Stimulated activated CD8-positive, alpha-beta memory T cell treated with anti-CD3 and anti-CD28 coated beads, Interleukin-2, amount 100 ng/mL, for 1 hour (primary cell): ENCODE measurements at places on chromosomes 2 and 18.
A peak's percentile ranks its signal among the peaks of the same experiment; 100 is the strongest.

DNA sequence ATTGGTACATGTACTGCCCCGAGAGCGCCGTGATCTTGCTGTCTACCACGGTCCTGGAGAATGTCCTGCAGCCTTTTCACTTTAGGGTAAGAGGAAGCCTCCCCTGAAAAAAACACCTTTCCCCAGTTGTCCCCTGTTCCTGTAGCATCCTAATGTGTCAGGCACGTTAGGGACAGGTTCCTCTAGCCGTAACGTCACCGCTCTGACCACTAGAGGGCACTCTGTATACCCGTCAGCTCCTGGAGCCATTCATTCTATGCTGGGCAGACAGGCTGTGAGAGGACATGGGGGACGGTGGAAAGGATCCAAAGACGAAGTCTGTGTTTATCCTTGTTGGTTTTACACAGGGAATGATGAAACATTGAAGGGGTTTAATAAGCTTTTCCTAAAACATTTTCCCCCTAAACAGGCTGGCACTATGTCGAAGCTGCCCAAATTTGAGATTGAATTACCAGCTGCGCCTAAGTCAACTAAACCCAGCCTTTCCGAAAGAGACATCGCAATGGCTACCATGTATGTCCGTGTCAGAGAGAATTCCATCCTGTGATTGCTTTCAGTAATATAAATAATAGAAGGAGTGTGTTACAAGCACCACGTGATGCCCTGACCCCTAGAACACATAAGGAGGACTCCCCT is 12.7 kb downstream of the RMC1 start:
- peak; percentile 45 for DNase-seq

- DNase-seq, result no peak
Measured at GRCh38 chr2:26727641-26728561, 35.4 kb downstream of the KCNK3 start.

DNA sequence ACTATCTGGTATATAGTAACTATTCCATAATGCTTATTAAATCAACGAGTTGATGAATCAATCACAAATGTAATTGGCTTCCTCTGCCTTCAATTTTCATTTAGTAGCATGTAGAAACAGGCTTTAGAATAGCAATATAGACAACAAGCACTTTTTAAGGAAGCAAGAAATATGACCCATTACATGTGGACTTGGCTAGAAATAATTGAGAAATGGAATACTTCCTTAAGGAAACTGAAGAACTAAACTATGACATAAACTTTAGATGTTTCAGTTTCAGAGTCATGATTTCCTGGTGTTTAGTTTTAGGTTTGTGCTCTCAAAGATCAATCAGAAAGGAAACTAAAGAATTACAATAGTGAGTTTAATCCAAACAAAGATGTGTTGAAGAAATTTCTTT is 443.8 kb downstream of the MBD2 start:
- DNase-seq, result no peak

GRCh38 chr18:74631212-74631611 is 33.5 kb downstream of the ZNF407 start:
- no peak for DNase-seq

DNA sequence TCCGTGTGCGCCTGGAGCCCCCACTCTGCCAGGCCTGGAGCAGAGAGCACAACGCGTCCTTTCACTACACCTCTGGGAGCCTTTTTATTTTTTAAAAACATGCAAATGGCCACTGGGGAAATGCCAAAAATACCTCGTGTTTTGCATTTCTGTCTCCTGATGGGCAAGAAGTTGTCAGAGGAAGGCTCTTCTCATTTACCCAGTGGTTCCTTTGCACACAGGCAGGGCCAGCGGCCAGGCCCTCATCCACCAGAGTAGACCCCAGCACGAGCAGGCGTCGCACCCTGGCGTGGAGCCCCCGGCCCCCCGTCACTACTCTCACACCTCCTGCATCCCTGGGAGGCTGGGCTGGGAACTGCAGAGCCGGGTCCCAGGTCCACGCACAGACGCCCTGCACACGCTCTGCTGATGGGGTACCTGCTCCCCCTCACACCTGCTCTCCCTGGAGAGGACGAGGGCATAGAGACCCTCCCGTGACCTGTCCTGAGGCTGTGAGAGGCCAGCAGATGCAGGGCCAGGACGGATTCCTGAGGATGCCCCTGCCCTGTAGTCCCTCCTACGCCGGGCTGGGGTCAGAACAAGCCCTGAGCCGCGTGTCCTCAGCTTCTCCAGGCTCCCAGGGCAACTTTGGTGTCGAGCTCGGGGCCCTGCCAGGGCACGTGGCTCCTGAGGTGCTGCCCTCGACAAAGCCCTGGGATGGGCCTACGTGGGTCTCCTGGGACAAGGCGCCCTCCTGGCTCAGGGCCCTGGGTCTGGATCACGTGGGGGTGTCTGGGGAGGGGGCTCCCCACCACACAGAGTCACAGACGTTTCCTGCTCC is 65.0 kb downstream of the NFATC1 start:
- DNase-seq, result no peak

DNA sequence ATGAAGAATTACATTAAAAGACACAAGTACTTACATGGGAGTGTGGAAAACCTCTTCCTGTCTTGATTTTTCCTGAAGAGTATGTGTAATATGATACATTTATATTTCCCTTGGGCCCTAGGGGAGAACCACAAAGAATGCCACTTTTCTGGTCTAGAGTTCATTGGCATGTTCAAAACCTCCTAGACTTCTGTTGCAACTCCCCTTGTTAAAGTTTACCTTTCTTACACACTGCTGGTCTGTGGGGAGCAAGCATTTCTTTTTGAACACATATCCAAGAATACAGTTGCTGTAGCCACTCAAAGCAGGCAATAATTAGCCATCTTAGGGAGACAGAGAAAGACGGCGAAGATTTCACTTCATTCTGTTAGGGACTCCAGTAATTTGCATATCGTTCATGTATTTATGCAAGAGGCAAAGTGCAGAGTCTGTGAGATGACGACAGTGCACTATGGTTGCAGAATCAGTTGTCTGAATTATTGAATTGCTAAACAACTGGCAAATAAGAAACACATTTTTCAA is 103.5 kb downstream of the NOL4 start:
- DNase-seq, result no peak

- DNase-seq, result no peak
Measured at GRCh38 chr2:15041429-15041837, 408.9 kb downstream of the LRATD1 start.

DNA sequence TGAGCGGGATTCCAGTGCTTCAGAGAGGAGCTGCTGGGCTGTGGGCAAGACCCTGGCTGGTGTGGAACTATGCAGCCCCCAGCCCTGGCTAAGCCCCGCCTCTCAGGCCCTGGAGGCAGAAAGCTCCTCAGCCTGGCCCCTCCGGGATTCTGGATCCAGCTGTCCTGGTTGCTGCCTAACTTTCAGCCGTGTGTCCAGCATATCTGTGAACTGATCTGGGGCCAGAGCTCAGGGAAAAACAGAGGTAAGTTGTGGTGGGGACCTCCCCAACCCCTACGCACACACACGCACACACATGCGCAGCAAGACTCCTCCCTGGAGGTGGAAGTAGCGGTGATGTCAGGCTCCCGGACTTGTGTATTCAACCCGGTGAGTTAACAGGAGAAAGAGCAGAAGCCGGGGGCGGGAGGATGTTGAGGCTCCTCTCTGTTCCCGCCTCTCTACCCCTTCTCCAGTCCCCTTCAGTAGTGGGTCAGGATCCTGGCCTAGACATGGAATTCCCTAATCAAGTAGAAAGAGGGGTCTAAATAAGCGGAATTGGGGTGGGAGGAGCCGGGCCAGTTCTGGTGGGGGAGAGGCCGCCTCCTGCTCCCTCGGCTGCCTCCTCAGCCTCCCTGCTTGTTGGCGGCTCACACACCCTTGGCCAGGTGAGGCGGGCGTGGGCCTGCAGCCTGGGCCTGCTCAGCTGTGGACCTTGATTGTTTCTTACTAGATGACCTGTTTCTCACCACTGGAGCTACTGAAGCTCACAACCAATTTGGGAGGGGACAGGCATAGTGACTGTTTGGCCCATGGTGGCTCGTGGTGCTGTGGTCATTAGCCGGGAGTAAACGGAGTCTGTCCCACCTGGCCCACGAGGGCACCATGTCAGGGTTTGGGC is 33.4 kb downstream of the SIX2 start:
- DNase-seq, result no peak

DNA sequence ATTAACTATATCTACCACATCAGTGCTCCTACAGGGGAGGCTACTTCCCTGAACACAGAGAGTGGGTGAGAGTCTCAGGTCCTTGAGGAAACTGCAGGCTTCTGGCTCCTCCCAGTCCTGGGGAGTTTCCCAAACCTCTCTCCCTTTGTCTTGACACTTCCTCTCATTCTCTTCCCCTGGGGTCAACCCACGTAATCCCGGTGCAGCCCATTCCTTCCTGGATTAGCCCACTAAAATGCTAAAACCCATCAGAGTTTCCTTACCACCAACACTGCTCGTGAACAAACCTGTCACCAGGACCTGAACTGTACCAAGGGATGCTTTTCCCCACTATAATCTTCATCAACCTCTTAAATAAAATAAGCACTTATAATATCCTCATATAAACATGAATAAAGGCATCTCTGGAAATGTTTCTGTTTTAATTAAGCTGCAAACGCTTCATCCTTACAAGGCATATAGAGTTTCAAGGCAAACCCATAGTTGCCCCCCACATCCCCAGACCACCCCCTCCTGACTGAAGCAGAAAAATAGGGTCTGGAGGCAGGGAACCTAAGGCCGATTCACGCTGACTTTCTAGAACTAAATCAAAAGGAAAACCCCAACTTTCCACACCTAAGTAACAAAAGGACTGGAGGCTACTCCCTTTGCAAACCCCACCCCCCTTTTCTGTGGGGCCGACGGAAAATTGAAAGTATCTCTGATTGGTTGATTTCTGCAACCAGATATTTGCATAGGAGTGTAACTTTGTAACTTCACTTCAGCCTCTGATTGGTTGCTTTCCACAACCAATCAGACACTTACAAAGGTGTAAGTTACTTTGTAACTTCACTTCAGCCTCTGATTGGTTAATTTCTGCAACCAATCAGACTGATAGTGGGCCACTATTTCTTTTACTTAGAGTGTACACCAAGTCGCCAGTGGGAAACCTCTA is 19.0 kb downstream of the TMSB10 start:
- DNase-seq, result no peak

GRCh38 chr2:33616873-33617272 is 17.8 kb upstream of the FAM98A start:
- DNase-seq, result no peak
